ENCODE measurements at places on chromosomes 12 and 14.

DNA sequence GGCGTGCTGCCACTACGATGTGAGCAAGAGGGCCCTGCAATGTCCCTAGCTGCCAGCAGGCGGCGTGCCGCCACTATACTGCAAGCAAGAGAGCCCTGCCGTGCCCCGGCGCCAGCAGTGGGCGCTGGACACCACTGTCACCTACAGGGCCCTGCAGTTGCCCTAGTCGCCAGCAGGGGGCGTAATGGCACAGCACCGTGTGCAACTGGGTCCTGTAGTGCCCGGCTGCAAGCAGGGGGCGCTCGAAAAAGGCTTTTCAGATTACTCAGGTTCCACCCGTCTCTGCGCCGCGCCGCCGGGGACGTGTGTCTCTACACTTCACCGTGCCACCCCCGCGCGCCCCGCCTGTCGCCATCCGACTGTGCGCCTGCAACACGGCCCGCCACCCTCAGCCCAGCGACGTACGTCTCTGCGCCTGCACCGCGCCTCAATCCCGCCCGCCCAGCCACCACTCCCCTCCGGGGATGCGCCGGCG lies 1356.9 kb downstream of the TMEM121 start:
- peak; percentile 57 for DNase-seq

GRCh38 chr12:122082621-122083356 lies 4.2 kb downstream of the MLXIP start:
- peak; percentile 29 for DNase-seq

GRCh38 chr12:2560356-2560755 lies 234.4 kb upstream of the FKBP4 start:
- DNase-seq = no peak

GRCh38 chr12:11863478-11863906 lies 207.2 kb upstream of the BCL2L14 start:
- DNase-seq = no peak

DNA sequence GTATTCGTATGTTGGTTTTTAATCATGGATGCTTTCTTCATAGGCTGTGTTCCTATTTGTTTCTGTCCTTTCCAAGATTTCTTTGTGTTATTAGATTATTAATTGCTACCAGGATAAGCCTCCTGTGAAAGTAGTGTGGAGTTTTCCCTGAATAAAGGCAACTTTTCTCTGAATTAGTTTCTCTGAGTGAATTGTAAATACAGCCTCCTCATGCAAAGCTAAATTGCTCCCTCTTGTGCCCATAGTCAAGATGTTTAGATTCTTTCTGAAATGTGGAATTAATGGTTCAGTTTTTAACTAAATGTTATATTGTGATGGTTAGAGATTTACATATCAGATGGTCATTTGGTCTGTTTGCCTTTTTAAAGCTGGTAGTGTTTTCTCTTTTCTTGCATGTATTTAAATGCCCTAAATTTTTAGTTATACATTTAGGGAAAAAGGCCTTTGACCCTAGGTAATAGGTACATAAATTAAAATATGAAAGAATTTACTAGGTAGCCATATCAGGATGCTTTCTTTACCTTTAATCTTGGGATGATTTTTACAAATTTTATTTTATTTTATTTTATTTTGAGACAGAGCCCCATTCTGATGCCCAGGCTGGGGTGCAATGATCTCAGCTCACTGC lies 8.9 kb downstream of the APAF1 start:
- DNase-seq = peak; percentile 59

DNA sequence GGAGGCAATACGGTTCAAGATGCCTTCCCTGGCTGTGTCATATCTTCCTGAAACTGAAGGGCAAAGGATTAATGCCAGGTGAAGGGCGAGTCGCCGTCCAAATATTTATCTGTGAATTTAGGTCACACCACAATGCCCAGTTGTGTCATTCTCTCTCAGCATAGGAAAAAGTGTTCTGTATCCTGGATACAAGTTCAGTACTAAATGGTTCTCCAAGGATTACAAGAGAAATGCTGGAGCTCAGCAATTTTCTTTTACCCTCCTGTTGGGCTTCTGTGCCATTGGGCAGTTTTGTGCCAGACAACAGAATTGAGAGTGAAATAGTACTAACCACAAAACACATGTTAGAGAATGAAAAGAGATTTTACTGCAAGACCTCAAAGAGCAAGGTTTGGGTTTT lies 493.9 kb downstream of the EGLN3 start:
- no peak for DNase-seq

DNA sequence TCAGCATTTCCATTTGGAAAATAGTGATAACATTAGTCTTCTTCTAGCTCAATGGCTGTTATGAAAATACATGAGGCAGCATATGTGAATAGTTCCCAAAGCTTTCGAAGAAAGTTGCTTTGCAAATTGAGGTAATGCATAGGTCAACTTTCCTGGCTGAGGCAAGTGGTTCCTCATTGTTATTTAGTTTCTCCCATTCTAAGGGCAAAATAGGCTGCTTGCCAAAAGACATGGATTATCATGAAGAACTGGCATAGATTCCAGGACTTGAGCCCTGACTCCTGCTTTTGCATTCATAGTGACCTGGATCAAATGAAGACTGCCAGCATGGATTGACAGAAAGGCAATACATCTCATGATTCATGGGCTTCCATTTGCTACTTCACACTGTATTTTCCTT lies 35.7 kb downstream of the LRFN5 start:
- no peak for DNase-seq

GRCh38 chr14:56187736-56188135 lies 69.5 kb downstream of the PELI2 start:
- DNase-seq = no peak

- DNase-seq = peak; percentile 72
These were observed 23.1 kb upstream of the LRTM2 start for GRCh38 chr12:1797011-1797901.

- no peak for DNase-seq
These were observed 122.0 kb upstream of the SEL1L start for GRCh38 chr14:81655423-81656314.

GRCh38 chr12:108514468-108514972 lies 557 bp upstream of the FICD start:
- DNase-seq = no peak

- no peak for DNase-seq
These were observed 206.3 kb upstream of the NOS1 start for GRCh38 chr12:117567644-117568216.

- DNase-seq = peak; percentile 73
These were observed 18.8 kb downstream of the BCL11B start for GRCh38 chr14:99252940-99253868.

DNA sequence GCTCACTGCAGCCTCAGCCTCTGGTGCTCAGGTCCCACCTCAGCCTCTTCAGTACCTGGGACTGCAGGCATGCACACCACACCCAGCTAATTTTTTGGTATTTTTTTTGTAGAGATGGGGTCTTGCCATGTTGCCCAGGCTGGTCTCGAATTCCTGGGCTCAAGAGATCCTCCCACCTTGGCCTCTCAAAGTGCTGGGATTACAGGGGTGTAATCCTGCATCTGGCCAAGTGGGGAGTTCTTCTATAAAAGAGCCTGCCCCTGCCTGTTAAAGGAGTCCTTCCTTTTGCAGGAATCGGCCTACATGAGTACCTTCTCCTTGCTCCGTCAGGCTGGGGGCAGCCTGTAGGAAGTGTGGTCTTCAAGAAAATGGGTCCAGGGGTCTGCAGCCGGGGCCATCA lies 54.1 kb upstream of the RASSF3 start:
- DNase-seq = no peak

DNA sequence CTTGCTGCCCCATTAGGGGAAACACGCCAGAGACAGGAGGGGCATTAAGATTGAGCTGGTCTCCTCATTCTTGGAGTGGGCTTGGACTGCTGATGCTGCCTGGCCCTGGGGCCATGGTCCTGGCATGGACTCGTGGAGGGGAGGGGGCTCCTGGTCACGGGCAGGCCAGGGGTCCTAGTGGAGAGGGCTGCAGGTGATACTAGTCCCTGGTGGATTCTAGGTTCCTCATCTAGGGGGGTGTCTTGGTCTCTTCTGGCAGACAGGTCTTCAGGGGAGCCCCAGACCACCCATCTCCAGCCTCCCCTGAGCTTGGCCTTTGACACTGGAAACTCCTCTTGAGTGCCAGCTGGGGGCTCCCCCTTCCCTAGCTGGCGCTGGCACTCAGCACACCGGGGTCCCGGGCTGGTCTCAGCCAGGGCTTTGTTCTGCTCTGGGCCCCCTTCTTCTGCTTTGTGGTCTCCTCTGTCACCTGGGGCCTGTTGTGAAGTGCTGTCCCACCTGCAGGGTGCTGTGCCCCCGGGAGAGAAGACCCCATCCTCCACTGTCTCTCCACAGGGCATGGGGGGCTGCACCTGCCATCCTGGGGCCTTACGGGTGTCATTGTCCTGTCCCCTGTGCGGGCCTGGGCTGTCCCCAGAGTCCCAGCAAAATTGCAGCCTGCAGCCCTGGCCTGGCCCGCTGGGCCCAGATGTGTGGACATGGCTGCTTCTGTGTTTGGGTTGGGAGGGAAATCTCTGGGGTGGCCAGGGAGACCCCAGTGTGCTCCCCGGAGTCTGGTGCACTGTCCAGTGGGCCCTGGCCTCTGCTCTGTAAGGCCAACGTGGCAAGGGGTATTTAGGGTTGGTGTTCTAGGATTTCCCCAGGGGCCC lies 2.3 kb downstream of the KIF26A start:
- no peak for DNase-seq

- DNase-seq = no peak
These were observed 65.5 kb upstream of the SLCO1C1 start for GRCh38 chr12:20629414-20630156.

DNA sequence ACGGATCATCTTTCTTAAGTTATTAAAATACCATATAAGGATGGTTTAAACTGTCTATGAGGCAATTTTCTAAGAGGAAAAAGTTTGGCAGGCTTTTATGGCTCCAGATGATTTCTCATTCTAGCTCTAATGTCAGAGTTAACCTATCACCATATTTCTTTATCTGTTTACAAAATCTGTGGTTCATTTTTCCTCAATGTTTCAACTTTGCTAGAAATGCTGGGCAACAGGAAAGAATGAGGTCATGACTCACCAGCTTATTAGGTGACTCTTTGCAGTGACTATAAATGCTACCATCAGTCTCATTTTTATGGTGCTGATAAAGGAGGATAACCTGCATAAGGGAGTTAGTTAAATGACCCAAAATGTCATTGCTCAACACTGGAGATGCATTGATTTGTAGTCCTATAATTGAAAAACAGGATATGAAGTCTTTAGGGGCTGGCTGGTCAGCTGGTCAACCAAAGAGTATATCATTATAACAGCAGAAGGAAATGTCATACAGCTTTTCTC lies 45.3 kb upstream of the RAP1B start:
- peak; percentile 62 for DNase-seq

- DNase-seq = no peak
These were observed 162.7 kb upstream of the PWP1 start for GRCh38 chr12:107522692-107523477.

- no peak for DNase-seq
These were observed 22.9 kb downstream of the NTN4 start for GRCh38 chr12:95767703-95768102.

DNA sequence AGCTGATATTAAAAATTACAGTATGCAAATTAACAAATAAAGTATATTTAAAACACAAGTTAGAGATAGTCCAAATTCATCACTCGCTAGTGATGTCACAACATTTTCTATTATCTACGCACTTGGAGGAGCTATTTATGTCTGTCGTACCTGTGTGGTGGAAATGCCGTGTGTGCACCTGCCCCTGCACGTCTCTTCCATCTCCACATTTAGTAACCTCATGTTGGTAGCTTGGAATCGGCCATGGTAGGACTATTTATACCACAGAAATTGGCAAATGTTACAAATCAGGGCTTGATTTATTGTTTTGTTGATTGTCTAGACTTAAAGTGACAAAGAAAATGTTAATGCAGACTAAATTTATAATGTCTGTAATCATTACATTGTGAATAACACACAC lies 62.6 kb upstream of the NTF3 start:
- no peak for DNase-seq

DNA sequence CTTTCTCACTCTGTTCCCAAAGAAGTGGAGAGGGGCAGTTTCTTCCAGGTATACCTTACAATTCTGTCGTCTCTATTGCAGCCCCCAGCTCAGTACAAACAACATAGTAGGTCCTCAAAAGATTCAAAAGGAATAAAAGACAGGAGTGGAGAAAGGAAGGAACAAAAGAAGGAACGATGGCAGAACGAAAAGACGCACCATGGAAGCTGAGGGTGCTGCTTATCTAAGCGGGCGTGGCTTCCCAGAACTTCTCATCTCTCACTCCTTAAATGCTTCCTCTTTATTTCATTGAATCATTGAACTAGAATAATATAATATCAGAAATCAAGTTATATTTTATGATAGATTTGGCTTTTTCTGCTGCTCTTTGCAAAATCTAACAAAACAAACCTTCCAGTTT lies 13.7 kb upstream of the LTA4H start:
- no peak for DNase-seq

DNA sequence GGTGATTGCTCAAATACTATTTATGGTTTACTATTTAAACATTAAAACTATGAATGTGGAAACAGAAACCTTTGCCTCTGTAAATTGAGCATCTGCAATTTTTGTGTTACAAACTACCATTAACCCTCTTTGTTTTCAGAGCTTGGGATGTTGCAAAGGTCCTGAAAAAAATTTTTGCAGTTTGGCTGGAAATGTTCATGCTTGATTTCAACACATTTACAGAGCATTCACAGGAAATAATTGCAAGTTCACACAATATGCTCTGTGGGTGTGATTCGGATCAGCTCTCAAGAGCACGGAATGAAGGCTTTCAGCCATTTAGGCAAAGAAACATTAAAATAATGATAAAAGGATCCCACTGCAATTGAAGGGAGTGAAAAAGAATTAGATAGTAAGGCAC lies 232.9 kb downstream of the ATP23 start:
- no peak for DNase-seq

- DNase-seq = no peak
These were observed 9.5 kb downstream of the HHIPL1 start for GRCh38 chr14:99654235-99654985.

GRCh38 chr12:57476162-57476992 lies 3.3 kb downstream of the ARHGAP9 start:
- DNase-seq = peak; percentile 90

DNA sequence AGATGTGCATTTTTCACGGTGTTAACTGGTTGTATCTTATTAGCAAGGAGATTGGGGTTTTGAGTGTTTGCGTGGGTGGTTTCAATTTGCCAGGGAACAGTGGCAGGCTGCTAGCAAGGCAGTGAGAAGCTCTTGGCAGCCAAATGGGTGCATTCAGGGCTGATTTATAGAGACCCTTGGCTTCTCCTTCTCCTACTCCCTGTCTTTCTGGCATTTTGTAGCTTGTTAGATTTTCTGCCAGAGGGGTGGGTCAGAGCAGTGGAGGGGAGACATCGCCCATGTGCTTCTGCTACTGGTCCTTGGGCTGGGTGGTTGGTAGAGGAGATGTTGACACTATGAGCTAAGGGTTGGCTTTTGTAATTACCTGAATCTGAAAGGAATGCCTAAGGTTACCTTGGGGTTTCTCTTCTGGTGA lies 9.6 kb downstream of the CALM1 start:
- no peak for DNase-seq

- no peak for DNase-seq
These were observed 56.2 kb downstream of the TTC7B start for GRCh38 chr14:90760078-90760444.

- no peak for DNase-seq
These were observed 2.2 kb upstream of the LRP1 start for GRCh38 chr12:57126061-57126460.

- DNase-seq = peak; percentile 36
These were observed 2.5 kb downstream of the FUT8 start for GRCh38 chr14:65414961-65415589.

- no peak for DNase-seq
These were observed 27.9 kb downstream of the IRF2BPL start for GRCh38 chr14:77000340-77001270.

- no peak for DNase-seq
These were observed 52.9 kb downstream of the LRCOL1 start for GRCh38 chr12:132557291-132558015.

GRCh38 chr12:4036671-4037271 lies 163.6 kb upstream of the PARP11 start:
- no peak for DNase-seq

All from activated CD4-positive, alpha-beta T cell treated with anti-CD3 and anti-CD28 coated beads, Interleukin-2, Interleukin-6, amounts not matched to agents 100 ng/mL and 50 ng/mL, durations not matched to agents 16 hours and 8 hours (primary cell).